Mucosa of gallbladder (tissue), 1 donor: ENCODE measurements at places on chromosomes 11 and 22.
A peak's percentile ranks its signal among the peaks of the same experiment; 100 is the strongest.

DNA sequence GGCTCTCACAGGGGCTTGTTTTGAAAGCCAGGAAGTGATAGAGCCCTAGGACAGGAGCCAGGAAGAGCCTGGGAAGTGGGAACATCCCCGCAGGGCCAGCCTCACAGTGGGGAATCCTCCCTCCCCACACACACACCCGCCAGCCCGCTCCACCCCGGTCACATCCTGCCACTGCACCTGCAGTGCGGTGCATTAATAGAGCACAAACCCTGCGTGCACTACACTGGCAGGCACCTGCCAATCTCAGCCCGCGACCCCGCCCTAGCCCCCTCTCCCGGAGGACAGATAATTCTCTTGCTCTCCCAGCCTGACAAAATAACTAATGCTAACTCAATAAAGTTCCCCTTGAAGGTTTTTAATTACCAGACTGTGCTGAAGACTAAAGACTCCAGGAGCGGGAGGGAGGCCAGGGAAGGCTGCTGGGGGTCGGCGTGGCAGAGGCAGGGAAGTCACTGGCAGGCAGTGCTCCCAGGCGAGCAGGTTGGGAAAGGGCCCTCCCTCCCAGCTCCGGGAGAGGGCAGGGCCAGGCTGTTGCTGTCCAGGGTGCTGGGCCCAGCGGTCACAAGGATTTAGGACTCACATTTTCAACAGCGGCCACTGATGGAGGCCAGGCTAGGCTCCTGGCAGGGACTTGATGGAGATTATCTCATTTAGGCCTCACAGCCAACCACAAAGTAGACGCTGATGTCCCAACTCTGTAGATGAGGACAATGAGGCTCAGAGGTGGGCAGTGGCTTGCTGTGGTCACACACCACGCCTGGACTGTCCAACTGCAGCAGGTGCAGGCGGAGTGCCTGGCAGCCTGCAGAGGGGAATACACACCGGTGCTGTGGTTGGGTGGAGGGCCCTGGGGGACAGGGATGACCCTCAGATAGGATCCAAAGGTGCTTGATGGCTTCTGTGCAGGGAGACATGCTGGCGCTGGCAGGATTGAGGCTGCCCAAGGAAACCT lies 23.9 kb upstream of the TCF20 start:
- DNase-seq: peak; percentile 44

DNA sequence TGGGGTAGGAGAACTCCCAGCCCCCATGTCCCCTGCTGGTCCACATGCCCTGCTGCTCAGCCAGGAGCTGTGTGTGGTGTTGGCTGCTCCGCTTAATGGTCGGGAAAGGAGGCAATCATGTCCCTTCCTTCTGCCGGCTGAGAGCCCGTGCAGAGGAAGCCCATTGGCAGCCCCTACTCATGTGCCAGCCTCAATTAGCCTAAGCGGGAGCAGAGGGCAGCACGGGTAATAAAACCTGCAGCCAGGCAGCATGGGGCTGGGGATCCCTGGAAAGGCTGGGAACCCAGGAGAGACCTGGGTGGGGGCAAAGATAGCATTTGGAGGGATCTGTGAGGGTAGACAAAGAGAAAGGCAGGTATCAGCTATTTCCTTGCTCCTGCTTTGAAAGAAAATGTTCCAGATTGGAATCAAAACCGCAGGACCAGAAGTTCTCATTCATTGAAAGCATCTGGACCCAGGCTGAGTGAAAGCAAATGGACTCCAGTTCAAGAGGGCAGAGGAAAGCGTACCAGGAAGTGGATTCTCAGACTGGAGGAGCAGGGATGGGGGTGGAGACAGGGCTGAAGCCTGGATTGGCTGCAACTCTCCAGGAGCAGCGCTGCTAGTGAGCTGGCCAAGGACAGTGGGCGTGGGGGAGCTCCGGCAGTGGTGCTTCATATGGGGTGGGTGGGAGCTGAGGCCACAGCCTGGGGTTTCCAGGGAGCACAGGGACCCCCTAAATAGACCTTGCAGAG lies 103.4 kb upstream of the NECTIN1 start:
- DNase-seq: peak; percentile 60

- DNase-seq: no peak
Measured at GRCh38 chr11:21810650-21811049, 382.2 kb upstream of the ANO5 start.

- no peak for DNase-seq
Measured at GRCh38 chr11:134565343-134565891, 153.4 kb upstream of the B3GAT1 start.

DNA sequence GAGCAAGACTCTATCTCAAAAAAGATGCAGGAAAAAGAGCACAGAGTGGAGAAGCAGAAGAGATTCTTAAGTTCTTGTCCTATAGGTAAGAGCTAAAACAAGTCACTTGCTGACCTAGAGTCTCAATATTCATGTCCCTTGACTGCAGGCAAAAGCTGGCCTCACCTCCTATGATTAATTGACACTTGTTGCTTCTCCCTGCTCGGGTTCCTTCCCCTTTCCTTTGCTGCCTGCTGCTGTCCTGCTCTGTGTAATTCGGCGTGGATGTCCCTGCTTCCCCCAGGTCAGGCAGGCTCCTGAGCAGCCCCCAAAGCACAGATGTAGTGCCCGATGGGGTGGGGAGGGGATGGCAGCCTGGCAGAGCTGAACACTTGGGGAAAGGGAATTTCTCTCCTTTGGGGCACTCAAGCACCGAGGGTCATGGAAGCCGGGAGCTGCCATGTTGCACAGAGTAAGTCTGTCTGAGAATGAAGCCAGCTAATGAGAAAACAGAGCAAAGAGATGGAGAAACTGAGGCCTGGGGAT lies 60.8 kb upstream of the NUP50 start:
- DNase-seq: no peak

DNA sequence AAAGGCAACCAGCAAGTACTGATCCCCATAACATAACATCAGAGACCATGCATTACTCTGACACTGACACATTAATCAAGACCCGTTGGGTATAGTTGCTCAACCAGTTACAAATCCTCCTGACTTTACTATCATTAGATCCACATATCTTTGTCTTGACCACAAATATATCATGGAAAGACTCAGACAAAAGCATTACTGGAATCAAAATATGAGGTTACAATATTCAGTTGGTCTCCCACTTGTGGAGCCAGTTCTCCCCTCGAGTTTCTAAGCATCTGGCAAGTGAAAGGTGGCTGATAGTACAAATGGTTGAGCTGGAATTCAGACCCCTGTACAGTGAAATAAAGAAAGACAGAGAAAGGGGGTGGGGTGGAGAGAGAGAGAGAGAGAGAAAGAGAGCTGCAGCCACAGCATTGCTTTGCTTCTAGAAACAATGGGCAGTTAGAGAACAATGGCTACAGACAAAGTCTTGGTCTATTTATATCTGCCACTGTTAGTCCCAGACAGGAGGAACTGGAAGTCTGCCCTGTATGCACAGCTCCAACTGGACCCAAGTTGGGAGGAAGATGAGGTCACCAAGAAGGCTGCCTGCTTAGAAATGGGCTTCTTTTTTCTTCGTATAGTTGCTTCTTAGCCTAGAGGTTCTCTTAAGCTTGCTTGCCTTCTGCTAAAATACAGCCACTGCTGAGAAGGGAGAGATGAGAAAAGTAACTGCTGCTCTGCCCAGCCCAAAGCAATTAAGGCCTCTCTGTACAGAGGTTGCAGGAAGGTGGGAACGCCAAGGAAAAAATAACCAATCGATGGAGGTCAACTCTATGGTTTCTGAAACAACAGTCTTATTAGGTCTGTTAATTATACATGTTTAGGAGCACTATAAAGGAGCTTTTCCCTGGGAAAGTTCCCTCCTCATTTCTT lies 85.5 kb downstream of the ETS1 start:
- DNase-seq: no peak
